ENCODE measurements at places on chromosomes 7 and 10.

GRCh38 chr10:44874166-44874565 lies 37.0 kb upstream of the TMEM72 start:
- DNase-seq = no peak

- DNase-seq = no peak
Measured at GRCh38 chr7:139523968-139524815, 707 bp downstream of the CLEC2L start.

DNA sequence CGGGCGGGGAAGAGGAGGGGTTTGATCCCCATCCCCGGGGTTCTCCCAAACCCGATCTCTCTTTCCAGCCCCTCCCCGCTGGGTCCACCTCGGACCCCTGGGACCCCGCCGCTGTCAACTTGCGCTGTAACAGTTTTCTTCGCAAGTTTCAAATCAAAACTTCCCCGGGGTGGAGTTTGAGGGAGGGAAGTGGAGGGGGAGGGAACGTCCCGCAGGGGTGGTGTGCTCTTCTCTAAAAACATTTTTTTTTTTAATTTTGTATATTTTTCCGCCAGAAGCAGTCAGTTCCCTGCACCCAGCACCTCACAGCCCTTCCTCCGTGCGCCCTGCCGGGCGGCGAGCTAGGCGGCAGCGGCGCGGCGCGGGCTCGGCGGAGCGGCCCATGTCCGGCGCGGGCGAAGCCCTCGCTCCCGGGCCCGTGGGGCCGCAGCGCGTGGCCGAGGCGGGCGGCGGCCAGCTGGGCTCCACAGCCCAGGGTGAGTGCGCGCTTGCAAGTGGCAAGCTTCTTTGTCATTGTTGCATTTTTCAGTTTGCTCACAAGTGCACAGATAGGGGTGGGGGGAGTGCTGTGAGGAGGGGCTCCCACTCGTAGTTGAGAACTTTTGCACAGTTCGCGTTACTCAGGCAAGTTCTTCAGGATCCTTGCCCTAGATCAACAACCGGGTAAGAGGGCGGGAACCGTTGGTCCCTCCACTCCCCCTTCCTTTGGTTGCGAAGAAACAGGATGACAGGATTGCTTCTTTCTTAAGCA lies 933 bp downstream of the MDFIC start:
- no peak for DNase-seq

- no peak for DNase-seq
Measured at GRCh38 chr10:95221124-95221523, 27.1 kb downstream of the ACSM6 start.

GRCh38 chr10:111233439-111233838 lies 156.6 kb downstream of the ADRA2A start:
- DNase-seq = no peak

DNA sequence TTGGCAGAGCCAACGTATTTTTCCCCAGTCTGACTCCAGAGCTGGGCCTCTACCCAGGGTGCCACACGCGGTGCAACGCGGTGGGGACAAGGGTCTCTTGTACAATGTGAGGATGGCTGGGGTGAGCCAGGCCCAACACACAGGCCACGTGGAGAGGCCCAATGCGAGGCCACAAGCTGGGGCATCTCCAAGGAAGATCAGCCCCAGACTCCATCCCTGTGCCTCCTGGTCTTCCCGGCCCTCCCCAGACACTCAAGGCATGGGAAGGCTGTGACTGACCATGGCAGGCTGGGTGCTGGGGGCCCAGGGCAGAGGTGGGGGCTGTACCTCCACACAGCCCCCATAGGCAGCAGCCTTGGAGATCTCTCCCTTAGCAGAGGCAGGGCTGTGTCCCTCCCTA lies 135.3 kb upstream of the FAM20C start:
- DNase-seq = no peak

DNA sequence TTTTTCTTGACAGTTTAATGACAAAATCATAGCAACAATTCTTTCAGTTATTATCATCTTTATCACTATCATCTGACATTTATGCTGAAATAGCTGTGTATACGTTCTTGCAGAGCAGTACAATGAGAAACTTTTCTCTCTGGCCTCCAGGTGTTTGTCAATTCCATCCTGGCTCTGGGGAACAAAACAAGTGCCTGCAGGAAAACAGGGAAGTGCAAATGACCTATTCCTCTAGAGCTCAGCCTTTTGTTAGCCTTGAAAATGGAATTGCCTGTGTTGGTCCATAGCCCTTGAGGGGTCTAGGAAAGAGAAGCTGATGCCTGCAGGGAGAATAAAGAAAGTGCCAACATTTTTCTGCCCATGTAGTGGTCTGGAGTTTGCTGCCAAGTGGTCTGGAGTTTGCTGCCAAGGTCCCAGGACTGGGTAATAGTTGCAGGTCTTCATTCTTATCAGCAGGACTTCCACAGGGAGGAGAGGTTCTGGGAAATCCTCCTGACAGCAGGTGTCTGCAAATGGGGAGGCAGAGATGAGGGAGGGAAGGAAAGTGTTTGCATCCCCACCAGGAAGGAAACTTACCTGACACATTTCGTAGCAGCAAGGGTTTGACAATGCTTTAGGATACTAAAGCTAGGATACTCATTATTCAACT lies 10.1 kb upstream of the CSTF2T start:
- DNase-seq = no peak

- no peak for DNase-seq
Measured at GRCh38 chr7:920351-921070, 34.0 kb downstream of the ADAP1 start.

DNA sequence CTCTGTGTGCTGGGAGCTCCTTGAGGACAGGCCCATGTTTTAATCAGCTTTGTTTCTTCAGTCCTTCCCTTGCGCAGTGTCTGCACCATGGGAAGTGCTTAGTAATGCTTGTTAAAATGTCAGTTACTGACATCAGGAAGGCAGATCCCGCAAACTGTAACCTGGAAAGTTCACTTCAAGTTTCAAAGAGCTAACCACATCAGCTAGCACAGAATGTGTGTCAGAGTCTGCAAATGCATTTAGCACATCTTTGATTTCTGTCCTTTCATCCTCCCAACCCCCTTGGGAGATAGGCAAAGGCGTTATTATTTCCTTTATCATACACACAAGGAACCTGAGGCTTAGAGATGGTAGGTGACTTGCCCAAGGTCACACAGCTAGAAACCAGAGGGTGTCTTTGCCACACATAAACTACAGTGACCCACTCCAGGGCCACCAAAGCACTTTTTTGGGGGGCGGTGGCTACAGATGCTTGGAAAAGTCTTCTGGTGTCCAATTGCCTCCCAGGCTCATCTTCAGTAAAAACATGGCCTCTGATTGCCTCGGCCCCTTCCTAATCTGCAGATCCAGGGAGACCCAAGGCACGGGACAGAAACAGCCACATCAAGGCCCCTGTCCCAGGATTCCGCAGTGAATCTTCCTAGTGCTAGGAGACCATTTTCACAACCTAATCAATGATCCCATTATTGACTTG lies 116.2 kb upstream of the GPR26 start:
- no peak for DNase-seq

- DNase-seq = no peak
Measured at GRCh38 chr10:23100331-23101030, 5.1 kb downstream of the MSRB2 start.

- no peak for DNase-seq
Measured at GRCh38 chr7:75738604-75738974, at the start of gene HIP1. TSS of gene HIP1 (minus strand) at chr7:75738941. CDS start at chr7:75738920, 21 bp downstream.

DNA sequence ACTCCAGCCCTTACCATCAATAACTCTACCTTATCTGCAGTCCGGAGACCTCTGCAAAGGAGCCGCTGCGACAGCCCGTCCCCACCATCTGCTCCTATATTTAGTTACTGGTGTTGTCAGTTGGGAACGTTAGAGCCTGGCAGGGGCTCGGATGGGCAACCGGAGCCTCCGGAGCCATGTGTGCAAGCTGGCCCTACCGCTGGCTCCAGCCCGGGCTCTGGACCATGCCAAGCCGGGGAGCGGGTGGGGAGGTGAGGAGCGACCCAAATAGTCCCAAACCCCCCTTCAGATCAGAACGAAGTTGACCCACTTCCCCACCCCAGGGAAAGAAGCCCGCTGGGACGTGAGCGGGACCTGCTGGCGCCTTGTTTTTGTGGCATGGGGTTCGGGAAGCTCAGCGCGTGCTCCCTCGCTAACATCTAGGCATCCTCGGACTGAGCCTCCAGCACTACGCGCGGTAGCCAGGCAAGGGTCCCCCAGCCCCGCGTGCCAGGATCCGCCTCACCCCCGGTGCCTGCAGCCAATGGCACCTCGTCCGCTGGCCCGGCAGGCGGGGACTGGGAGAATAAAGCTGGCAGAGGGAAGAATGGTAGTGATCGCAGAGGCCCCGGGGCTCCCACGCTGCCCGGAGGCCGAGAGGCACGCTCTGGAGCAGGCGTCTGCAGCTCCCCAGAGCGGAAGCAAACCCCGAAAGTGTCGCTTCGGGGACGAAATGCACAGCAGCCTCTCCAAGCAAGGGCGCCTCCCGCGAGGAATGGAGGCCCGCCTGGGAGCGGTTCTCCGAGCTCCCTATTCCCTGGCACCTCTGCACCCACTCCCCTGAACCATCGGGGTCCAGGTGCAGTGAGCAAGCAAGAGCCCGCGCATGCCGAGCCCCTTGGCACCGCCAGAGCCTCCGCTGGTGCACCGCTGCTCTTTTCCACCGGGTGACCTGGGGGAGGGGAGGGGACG lies 679 bp downstream of the LRRC20 start:
- no peak for DNase-seq

DNA sequence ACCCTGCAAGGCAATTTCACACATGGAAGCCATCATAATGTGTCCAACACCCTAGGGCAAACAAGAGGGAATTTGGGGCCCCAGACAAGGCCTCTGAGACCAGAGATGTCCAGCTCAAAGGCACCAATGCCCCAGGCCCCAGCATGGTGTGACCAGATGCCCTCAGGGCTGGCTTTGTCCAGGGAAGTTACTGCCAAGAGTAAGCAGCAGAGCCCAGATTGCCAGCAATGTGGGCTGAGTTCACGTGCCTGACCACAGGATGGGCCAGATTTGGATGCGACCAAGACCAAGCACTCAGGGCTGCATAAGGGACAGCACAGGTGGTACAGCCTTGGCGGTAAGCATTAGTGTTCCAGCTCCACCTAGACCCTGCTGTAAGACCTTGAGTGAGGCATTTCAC lies 12.7 kb downstream of the MYOF start:
- DNase-seq = no peak

DNA sequence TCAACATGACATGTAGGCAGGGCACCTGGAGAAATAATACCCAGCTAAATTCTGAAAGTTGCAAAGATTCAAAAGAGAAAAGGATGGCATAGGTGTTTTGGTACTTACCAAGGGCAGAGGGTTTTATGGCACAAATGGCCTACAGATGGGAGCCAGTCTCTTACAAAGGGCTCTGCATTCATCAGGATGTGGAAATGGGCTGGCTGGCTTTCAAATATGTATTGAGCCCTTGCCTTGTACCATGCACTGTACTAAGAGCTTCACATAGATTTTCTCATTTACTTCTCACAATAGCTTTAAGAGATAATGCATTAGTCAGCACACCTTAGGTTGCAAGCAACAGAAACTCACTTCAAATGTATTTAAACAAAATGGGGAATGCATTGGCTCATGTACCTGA lies 327.1 kb downstream of the BICC1 start:
- DNase-seq = no peak

- no peak for DNase-seq
Measured at GRCh38 chr10:117818721-117819120, 228.0 kb downstream of the RAB11FIP2 start.

DNA sequence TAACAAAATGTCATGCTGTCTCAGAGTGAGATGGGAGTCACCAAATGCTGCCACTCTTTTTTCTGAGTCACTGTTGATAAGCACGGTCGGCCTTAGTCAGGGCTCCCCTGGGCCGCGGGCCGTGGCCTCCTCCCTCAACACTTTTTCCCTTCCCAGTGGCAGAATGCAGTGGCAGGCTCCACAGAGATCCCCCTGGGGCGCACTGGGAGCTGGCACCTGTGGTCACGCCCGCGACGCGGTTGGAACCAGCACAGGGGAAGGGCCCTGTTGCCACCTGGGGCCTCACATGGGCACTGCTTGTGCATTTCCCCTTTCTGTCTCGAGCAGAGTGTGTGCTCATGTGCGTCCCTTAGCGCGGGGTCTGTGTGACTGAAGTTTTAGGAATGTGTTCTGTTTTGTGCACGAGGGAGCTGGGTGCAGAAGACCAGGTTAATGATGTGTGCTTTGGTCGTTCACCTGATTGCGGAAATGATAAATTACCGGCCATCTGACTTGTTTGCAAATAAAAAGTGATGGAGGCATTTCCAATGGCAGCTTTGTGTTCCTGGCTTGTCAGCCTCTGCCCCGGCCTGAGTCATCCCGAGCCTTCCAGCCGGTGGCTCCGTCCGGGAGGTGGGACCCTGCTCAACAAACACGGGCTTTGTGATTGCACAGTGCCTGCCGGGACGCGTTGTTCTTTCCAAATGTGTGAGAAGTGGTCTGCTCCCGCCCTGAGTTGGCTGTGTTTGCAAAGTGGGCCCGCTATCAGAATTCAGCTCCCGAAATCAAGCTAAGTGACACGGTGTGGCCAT lies 100.7 kb downstream of the NKX6-2 start:
- DNase-seq = no peak

GRCh38 chr10:1141261-1141660 lies 85.1 kb downstream of the WDR37 start:
- no peak for DNase-seq

GRCh38 chr10:110710621-110711020 lies 66.5 kb downstream of the RBM20 start:
- DNase-seq = no peak

DNA sequence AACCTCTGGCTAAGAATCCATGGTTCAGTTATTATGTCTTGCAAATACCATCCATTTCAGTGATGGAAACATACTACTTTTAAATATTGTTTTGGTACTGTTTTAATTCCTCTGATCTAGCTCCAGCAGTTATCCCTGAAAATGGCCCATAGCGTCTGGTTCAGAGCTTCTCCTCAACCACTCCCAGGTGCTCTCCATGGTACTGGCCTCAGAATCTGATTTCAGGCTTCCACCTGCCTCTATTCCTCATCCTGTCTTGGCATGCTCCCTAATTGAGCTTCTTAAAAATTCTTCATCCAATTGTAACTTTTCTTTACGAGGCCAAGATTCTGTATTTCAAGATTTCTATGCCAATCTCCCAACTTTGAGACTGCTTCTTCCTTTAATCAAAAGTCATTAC lies 236.3 kb downstream of the HTR7 start:
- no peak for DNase-seq

DNA sequence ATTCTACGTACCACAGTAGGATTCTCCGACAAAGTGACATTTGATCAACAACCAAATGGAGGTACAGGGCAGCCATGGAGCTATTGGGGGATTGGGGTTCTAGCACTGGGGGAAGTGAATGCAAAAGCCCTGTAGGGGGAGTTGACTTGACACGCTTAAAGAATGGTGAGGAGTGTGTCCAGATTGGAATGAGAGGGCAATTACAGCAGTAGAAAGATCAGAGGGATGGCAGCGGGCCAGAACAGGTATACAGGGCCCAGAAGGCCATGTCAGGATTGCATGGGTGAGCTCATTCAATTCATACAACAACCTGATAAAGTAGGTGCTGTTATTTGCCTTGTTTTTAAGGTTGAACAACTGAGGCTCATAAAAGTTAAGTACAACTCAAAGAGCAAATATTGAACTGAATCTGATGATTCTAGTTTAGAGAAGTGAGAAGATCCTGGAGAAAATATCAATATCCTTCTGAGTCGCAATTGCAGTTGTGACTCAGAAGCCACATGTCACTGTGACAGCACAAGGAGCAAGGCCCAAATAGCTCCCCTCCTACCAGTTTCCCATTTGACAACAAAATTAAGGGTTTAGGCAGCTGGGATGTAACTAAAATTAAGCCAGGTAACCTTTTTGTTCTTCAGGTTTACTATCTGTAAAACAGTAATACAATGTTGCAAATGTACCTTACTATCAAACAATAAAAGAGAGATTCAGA lies 28.0 kb upstream of the CTTNBP2 start:
- no peak for DNase-seq

Measured in AG04449 (cell line).